ENCODE measurements at places on chromosomes 2 and 18.
A peak's percentile ranks its signal among the peaks of the same experiment; 100 is the strongest.

DNA sequence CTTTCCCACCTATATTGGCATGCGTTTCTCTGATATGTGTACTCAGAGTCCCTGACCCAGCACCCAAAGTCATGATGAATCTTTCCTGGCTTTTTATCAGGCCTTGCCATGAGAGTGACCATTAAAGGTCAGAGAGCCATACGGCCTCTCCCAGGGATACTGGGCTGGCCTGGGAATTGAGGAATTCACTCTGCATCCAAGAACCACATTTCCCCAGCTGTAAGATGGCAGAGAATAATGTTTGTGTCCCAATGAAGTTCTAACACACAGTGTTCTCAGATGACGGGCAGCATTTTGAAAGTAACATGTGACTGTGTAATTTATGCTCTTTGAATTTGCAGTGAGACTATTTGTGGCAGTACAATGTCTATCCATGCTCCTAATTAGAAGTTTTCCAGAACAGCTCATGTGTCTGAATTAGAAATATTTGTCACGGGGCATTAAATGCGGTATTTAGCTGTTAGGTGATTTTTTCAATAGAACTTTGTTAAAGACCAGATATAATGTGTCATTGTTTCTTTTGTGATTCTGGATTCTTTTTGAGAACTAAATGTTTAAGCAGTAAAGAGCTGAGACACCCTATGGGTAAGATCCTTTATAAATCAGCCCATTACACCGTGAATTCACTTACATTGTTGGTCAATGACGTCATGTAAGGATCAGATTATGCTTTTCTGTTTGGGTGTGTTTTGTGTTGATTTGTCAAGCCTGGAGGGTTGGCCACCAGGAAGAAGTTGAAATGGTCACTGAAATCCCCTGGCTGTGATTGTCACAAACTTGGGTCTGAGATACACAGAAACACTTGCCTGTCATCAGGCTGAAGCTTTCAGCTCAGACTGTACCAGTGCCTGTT is 7.3 kb upstream of the SLC3A1 start:
- DNase-seq: no peak

DNA sequence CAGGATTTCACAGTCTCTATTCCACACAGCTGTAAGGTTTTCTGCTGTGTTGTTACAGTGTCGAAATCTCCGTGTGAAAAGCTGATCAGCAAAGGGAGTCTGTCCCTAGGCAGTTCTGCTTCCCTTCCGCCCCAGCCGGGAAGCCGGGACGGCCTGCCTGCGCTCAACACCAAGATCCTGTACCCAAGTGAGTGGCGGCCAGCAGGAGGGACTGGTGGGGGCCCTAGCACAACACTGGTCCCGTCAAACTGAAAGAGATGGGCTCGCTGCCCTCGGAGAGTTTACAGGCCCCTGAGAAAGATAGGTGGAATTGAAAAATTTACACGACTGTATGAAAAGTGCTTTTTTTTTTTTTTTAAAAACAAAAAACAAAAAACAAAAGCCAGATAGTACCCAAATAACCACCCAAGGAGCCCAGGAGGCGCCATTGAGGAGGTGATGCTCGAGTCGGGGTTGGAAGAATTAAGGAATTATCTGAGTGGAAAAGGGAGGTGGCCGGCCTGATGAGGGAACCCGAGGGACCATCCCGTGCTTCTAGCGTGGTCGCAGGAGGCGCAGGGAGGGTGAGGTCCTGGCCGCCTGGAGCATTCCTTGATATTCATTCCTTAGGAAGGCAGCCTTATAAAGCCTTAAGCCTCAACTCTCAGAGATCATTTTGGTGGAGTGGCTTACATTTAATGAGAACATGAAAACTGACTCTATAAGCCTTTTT is 96.7 kb downstream of the DGKD start:
- no peak for DNase-seq

DNA sequence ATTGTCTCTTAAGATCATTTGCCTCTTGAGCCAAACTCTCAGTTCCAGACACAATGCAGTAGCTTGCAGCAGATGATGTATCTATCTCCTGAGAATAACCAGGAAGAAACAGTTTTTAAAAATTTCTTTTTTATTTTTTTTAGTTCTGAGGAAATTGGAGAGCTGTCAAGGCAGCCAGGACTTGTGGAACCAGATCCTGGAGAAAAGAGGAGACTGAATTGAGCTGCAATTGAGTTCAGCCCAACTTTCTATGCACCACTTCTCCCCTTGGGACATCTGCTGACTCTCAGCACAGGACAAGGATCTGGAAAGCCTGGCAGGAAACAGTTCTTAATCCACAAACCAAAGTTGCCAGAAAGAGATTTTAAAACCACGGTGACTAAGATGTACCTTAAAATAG is 13.5 kb upstream of the CSRNP3 start:
- DNase-seq: no peak

DNA sequence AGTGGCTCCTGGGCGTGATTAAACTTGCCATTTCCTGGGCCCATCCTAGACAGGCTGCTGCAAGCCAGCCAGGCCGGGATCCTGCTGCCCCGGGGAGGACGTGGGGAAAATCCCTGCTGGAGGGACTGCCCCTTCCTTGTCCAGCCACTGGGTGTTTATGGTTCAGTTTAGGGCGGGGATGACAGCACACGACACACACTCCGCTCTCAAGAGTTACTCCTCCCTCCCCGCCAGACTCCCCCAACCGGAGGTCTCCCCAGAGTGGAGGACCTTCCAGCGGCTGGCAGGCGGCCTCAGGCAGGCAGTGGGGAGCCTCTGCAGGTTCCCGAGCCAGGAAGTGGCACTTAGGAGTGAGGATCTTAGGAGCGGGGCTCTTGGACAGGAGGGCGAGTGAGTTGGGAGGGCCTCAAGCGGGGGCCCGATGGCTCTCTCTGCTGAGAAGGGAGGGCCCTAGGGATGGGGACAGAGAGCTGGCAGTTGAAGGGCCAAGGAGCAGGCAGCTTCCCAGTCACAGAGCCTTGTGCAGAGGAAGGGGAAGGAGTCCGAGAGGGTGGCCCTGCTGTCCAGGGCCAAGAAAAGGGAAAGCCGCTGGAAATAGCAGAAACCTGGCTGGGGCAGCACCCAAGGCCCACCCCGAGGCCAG is 5.7 kb upstream of the GPR35 start:
- DNase-seq: no peak

GRCh38 chr2:190717306-190717705 is 68.4 kb downstream of the NAB1 start:
- DNase-seq: no peak

DNA sequence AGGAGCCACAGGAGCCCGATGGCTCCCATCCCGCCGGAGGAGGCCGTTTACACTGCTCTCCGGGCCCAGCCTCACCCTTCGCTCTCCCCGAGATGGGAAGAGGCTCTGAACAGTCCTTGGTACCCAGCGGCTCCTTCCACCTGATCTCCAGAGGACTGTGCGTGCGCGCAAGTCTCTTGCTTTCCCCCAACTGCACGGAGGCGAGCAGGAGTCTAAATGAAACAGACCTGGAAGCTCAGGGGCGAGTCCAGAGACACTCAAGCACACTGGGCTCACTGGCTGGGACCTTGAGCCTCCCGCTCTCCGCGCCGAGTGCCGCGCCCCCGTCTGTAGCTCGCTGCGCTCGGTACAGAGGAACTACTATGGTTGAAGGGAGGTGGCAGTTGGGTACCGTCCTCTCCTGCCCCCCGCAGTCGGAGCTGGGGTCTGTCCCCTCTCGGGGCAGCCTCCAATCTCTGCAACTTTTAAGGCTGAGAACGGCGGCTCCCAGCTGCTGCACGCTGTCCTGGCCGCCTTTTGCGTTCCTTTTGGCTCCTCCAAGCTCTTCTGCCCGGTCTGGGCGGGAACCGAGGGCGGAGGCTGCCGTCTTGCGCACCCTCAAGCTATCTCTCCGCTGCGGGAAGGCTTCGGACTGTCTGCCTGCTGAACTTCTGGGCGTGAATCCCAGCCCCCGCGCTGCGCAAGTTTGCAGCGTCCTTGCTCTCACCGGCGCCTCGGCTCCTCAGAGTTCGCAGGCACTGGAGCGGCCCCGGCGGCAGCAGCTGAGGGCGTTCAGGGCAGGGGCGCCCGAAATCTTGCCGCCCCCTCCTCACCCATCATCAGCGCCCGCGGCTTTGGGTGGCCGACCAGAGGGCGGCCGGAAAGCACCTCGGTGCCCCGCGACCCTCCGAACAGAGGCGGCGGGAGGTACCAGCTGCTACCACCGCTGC is 491 bp downstream of the ALK start:
- no peak for DNase-seq

DNA sequence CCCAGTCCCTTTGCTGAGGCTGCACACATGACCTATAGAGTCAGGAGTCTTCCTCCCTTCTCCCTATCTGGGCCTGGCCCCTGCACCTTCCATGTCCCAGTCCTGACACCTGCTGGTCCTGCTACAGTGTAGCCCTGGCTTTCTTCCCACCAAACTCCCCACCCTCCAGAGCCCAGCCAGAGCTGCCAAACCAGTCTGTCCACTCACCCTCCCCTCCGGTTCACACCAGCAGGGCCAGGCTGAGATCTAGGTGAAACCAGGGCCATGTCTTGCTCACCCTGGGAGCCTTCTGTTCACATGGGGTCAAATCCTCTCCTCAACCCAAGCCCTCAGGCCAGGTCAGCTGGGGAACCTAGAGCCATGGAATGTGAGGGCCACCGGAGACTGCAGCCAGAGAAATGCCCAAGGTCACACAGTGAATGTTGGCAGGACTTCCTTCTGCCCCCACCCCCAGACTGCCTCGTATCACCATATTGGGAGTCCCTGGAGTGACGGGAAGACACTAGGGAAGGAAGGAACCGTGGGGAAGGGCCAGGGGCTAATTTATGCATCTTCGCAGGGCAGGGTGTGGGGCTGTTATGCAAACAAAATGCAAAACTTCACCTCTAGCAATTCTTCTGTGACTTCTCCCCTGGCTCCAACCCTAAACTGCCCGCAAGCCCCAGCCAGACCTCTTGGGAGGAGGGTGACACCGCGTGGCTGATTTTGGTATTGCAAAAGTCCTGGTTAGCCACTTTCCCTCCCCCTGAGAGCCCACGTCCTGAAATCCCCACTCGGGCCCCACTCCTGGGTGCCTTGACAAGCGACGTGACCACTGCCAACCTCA is 14.6 kb downstream of the TNS1 start:
- DNase-seq: peak; percentile 38

GRCh38 chr2:45223531-45223930 is 214.3 kb upstream of the SIX2 start:
- no peak for DNase-seq

DNA sequence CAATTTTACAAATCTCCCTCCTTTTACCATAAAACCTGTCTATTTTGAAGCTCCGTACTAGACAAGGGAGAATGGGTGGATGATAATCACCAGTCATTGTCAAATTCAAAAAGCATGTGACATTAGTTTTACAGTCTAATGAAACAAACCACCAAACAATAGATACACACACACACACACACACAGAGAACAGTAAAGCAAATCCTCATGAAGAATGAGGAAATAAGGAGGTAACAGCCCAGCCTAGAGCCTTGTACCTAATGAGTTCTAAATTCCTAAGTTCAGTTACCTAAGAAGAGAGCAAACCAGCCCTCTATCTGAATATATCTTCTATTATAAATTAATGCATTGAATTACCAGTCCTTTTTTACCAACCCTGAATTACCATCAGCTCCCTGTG is 36.8 kb upstream of the BZW1 start:
- DNase-seq: no peak

DNA sequence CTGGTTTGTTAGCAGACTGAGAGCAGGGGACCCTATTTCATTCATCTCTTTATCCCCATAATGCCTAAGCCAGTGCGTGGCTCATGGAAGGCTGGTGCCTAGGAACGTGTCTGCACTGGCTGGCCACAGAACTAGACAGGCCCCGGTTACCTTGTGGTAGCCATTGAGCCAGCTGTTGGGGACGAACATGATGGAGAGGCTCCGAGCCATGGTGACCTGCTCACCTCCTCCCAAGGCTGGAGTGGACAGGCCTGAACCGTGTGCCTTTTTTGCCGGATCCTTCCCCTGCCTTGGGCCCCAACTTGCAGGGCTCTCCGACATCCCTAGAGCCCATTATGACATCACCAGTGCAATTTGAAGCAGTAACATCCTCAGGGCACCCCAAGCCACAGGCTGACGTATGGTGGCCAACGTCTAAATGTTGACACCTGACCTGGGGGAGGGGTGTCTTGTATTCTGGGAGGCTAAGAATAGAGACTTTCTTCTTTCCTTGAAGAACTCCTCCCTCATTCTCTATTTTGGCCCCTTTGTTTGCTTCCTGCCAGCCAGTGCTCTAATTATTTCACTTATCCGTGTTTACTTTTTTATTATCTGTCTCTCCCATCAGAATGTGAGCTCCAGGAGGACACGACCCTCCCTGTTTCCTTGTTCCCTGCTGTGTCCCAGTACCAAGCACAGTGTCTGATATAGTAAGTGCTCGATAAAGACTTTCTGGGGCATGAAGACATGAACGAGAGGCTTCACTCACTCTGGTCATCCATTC is 12.2 kb upstream of the DNPEP start:
- no peak for DNase-seq

GRCh38 chr2:8144131-8144631 is 537.7 kb upstream of the ID2 start:
- DNase-seq: no peak

- peak; percentile 55 for DNase-seq
These were observed 3.7 kb upstream of the BCL2L11 start for GRCh38 chr2:111116843-111117597.

GRCh38 chr2:67923696-67924095 is 139.1 kb downstream of the C1D start:
- no peak for DNase-seq

DNA sequence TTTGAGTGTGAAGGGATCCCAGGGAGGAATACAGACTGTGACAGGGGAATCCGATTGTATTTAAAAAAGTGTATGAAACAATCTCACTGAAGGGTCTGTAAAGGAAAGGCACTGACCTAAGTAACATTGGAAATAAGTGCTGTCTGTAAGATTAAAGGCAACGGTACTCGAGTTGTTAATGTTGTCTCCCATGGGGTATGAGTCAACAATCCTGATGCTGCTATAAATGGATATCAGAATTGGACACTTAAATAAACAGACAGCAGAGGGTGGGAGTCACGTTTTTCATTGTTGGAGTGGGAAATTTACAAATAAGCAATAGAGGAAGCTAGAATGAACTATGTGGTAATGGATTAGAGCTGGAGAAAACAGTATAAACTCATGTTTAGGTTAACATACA is 452.4 kb upstream of the RGPD4 start:
- no peak for DNase-seq

GRCh38 chr18:4125627-4126230 is 329.4 kb downstream of the DLGAP1 start:
- DNase-seq: no peak

GRCh38 chr2:88016960-88017779 is 823 bp upstream of the RNU2-63P start:
- DNase-seq: peak; percentile 68

GRCh38 chr2:107078584-107078983 is 192.6 kb upstream of the ST6GAL2 start:
- DNase-seq: no peak

All from GDM1 (cell line).